ENCODE measurements at places on chromosomes 1 and 21.

DNA sequence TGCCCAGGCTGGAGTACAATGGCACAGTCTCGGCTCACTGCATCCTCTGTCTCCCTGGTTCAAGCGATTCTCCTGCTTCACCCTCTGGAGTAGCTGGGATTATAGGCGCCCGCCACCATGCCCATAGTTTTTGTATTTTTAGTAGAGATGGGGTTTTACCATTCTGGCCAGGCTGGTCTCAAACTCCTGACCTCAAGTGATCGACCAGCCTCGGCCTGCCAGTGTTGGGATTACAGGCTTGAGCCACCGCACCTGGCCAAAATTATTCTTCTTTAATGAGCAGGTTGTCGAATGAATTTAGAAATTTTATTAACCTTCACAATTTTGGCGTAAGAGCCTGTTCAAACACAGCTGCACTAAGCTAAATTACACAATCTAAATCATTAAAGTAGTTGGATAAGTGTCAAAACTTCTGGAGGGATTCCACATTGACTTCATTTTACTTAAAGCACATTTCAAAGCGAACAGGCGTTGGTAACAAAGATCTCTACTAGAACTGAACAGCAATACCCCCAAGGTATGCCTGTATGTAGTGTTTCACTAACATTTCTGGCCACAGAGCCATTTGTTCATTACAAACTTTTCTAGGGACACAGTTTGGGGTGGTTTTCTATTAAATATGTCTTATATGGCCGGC lies 5.2 kb upstream of the CTH start:
- DNase-seq: no peak

GRCh38 chr1:230328342-230329015 lies 97.7 kb downstream of the PGBD5 start:
- no peak for DNase-seq

DNA sequence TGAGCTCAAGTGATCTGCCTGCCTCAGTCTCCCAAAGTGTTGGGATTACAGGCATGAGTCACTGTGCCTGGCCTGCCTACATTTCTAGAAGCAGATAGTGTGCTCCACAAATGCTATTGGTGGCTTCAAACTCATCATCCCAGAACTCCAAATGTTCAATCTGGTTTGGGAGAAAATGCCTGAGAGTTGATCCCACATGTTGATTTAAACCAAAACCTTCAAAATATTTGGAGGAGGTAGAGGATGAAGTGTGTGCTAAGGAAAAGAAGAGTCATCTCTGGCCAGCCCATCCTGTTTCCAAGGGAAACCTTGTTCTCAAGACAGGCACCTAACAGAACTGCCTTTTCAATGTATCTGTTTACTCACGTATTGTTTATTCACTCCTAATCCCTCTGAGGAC lies 55.4 kb upstream of the GRHL3 start:
- DNase-seq: no peak

DNA sequence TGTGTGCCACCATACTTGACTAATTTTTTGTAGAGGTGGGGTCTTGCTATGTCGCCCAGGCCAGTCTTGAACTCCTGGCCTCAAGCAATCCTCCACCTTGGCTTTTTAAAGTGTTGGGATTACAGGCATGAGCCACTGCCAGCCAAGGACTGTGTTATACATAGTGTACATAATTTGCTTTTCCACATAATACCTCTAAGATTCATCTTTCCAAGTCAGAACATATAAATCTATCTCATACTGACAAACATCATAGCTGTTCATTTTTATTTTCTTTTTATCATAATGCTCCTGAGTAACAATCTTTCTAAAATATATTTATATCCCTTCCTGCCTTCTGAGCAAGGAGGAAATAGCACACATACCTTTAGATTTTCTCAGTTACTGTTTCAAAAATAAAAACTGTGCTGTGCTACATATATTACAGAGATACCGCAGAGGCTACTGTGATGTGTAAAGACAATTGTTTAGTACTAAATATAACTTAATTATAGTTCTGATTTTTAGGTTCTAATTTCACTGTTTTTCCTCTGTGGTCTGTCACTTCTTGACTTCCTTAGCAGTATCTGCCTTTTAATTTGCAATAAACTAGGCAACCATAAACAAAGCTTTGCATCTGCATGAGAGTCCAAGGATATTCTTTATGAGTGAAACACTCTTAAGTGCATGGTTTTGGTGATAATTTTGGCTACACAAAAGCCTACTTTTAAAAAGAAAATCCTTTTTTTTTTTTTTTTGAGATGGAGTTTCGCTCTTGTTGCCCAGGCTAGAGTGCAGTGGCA lies 59.3 kb downstream of the EYA3 start:
- no peak for DNase-seq

DNA sequence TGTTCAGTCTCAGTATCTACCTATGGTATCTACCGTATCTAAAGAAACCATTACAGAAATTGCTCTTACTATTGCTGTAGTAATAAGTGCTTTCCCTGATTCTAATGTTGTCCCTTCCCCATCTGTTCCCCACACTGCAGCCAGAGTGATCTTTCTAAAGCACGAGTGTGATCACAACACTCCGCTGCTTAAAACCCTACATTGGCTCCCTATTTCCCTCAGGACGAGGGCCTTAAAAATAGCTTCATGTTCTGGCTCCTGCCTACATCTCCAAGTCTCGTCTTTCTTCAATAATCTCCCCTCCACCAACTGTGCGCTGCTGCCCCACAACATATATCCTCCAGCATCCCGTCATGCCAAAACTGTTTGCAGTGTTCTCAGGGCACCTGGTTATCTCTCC lies 150.6 kb downstream of the SDCCAG8 start:
- DNase-seq: no peak

GRCh38 chr1:12037486-12038355 lies 18.4 kb downstream of the MIIP start:
- DNase-seq: no peak

DNA sequence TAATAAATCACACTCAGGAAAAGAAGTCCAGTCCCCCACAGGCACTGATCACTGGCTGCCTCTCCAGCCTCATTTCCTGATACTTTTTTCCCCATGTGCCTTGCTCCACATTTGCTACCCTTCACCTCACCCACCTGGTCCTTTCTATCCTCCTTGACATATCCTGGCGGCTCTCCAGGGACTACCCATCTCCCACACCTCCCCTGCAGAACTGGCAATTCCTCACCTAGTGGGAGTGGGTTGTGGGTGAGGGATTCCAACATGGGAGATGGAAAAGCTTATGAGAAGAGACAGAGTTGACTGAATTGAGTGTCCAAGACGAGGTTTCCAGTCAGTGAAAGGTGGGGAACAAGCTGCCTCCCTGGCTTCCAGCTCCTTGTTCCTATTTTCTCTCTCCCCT lies 69.6 kb downstream of the FCRL5 start:
- no peak for DNase-seq

DNA sequence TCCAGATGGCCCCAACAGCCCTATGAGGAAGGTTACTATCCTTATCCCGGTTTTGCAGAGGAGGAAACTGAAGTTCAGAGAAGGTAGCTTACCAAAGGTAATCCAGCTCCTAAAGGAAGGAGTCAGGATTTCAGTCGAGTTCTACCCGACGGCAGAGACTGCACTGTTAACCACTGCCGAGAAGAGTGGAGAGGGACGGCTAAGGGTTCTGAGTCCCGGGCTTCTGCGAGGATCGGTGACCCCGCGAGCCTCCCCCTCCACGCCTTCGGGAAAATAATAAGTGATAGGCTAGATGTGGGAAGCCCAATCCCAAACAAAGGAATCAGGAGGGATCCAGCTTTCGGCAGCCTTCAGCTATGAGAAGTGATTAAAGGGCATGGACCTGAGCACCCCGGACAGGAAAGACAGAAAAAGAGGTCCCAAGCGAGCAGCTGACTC lies 587 bp downstream of the TMEM53 start:
- no peak for DNase-seq

- DNase-seq: peak; percentile 51
Measured at GRCh38 chr1:239386453-239387303, at the start of gene CHRM3. TSS of gene CHRM3 (plus strand) at chr1:239386568. CDS start at chr1:239907452, 520,884 bp downstream.

- no peak for DNase-seq
Measured at GRCh38 chr1:31514117-31514516, 62.2 kb upstream of the TINAGL1 start.

DNA sequence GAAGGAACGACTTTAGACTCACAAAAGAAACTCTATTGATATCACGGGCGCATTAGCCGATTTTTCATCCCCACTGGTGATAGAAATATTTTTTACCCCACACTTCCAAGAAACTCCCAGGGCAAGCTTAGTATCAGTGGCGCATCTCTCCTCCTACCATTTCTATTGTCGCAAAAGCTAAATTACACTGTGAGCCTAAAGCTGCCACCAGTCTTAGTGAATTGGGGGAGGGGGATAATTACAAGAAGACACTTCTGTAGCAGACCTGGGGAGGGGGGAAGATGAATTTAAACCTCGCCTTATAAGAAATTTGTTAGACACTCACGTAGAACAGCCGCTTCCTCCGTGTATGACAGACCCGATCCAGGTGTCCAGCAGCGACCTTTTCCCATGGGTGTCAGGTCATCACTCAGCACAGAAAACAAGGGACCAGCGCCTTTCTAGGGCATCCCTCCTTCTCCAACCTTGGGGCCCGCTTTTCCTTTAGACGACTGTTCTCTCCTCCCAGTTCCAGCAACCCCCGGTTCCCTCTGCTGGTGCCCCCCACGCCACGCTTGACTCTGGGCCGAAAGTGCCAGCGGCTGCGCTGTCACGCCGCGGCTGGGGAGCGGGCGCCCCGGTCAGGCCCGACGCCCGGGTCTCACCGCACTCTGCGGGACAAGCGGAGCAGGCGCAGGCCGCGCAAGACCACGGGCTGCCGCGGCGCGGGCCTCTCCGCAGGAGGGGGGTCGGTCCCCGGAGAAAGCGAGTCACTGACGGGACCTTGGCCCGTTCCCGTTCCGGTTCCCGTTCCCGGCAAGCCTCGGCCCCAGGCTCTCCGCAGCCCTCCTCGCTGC lies 821 bp downstream of the PHC2 start:
- peak; percentile 36 for DNase-seq

- DNase-seq: no peak
Measured at GRCh38 chr1:214251354-214251753, 29.6 kb upstream of the SMYD2 start.

- DNase-seq: peak; percentile 57
Measured at GRCh38 chr1:90706437-90707362, 10.4 kb downstream of the BARHL2 start.

- no peak for DNase-seq
Measured at GRCh38 chr1:84940481-84940880, 47.5 kb upstream of the LPAR3 start.

GRCh38 chr1:72285074-72285425 lies 2.7 kb upstream of the NEGR1 start:
- no peak for DNase-seq

DNA sequence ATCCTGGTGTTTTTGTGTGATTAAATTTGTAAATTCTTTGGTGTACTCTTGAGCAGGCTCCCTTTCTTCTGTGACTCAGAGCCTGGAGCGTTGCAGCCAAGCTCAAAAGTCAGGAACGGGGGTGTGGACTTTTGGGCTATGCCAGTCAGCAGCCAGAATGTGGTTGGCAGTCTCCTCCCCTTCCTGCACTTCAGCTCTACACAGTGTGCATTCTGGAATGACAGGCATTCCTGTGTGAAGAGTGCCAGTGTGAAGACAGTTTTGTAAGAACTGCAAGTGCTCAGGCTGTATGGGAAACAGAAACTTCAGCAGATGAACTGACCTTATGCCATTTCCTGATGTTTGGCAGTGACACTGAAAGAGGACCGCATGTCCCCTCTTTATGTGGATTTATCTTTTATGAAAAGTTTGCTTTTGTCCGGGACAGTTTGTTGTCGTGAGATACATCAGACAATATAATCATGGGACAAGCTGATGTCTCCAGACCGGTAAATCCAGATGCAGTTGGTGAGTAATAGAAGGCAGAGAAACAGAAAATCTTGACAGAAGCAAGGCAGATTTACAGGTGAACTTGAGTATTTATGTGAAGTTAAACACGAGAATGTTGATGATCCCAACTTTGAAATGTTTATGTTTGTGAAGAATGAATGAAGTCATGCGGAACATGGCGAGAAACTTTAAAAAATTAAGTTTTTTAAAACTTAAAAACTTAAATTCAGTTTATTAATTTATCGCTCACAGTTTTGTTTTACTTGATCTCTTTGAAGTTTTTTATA lies 67.7 kb upstream of the RCC1 start:
- DNase-seq: peak; percentile 94

GRCh38 chr1:145960468-145961108 lies 2.8 kb upstream of the LIX1L start:
- peak; percentile 82 for DNase-seq
